Esophagus squamous epithelium (tissue), 5 donors: ENCODE measurements at places on chromosomes 2 and 18. TPM values are rescaled to one million over a fixed set of nuclear protein-coding genes. Genes with fewer than 3 reads are reported as not detected.

The CFAP221 gene
- total RNA-seq = not detected

The GPR39 gene
- 1.1 TPM for total RNA-seq

The CNDP1 gene
- not detected for total RNA-seq

The SEMA4F gene
- 0.42 TPM for total RNA-seq

The CRYGC gene
- not detected for total RNA-seq

The GLS gene
- 84.1 TPM for total RNA-seq

The PROC gene
- total RNA-seq = not detected

The PTRHD1 gene
- total RNA-seq = 23.9 TPM

The LCT gene
- not detected for total RNA-seq

The ANKRD62 gene
- total RNA-seq = not detected

The AGXT gene
- total RNA-seq = not detected

The INHBB gene
- 0.66 TPM for total RNA-seq

The RPRM gene
- total RNA-seq = not detected

The MBD5 gene
- 11.8 TPM for total RNA-seq
